Fibroblast of skin of back (primary cell): ENCODE measurements at places on chromosomes 5 and 9.

DNA sequence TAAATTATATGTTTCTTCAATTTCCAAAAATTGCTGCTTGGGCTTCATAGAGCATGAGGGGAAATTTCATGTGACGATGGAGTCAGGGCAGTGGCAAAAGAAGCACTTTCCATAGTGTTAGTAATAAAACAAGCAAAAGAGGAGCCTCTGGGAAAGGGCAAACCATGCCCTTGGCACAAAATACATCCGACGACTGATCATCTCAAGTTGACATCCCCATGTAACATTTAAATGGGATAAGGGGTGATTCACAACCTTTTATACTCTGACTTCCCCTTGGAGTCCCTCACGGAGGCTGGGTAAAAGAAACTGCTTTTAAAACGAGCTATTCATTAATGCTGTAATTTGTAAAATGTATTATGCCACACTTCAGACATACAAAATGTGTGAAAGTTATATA lies 161.4 kb upstream of the DMRT1 start:
- DNase-seq: no peak

DNA sequence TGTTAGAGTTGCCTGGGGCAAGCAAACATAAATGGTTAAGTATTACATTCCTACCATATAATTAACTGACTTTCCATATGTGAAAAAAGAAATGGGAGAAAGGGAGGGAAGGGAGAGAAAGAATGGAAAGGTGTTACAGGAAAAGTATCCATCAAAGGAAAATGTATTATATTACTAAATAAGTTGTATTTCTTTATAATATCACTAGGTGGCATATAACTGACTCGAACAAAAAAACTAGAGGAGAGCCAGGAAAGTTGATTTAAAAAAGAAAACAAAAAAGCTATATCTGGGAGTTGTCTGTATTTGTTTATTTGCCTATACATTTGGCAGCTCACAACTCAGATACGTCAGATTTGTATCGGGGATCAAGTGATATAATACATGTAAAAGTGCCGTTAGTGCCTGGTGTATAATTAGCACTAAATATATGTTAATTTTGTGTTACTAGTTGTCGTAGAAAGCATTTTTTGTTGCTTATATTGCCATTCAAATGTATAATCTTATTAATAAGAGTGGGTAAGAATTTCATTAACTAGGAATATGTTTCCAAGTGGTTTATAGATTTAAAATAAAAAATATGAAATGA lies 59.6 kb upstream of the ADAMTS19 start:
- peak; percentile 4 for DNase-seq

- no peak for DNase-seq
These were observed 135.9 kb downstream of the RNF180 start for GRCh38 chr5:64301566-64301965.

DNA sequence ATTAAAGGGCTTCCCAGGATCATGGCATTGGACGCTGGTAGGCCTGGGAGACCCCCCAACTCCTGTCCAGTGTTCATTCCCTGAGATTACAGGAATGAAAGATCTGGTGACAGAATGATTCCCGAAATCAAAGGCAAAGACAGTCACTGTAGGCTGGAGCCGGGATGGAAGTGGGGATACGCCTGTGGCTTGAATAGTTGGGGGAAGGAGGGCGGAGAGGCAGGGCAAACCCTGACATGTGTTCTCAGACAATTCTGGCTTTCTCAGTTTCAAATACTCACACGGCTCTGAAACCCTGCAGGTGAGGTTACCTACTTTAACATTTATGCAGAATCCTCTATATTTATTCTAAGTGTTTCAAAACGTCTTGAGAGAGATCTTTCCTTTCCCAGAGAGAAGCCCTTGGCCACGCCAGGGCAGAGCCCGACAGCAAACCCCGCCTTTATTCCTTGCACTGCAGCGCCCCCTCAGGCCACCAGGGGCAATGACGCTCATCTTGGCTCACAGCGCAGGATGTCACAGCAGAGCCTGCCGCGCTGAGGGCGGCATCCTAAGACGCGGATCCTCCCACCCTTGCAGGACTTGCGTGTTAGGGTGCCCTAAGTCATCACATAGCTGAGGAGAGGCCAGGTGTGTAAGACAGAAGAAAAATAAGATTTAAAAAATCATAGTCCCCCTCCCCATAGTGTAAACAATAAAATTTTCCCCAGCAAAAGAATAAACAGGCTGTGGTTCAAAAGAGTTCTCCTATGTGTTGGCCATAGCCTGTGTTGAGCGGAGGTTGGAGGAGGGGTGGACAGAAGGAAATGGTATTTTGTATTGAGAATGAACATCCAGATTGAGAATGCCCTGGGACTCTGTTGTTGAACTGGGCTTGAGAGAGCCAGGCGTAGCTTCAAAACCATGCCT lies 284.5 kb downstream of the NTRK2 start:
- peak; percentile 70 for DNase-seq

- DNase-seq: no peak
These were observed 150.5 kb upstream of the ELL2 start for GRCh38 chr5:96112123-96112670.

- DNase-seq: peak; percentile 98
These were observed 73.9 kb downstream of the FOXD1 start for GRCh38 chr5:73374520-73375190.

DNA sequence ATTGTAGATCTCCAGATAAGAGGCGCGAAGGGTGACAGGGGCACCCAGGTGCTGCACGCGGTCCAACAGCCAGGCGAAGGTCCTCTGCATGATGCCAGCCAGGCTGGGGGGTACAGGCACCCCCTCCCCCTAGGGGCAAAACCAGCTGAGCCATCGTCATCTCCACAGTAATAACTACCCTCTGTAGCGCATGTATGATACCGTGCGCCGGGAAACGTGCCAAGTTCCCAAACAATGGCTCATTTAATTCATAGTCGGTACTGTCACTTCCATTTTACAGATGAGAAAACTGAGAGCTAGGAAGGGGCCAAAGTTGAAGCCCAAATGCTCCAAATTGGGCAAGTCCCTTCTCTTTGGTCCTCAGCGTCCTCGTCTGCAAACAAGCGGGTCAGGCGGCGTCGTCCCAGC lies 1.5 kb downstream of the KIF12 start:
- DNase-seq: no peak

DNA sequence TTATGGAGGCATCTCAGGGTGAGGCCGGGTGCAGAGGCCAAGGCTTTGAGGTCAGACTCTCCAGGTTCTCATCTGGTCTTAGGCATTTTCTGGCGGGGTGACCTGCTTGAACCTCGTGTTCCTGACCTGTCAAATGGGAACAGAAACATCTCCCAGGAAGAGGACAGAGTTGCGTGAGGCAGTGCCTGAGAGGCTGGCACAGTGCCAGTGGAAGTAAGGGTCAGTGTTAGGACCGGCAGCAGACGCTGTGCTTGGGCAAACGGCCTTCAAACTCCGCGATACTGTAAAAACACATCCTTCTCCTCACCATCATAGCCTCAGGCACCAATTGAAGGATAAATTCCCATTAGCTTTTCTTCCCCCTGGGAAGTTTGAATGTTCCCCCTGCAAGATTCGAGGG lies 55.6 kb upstream of the FCN2 start:
- no peak for DNase-seq

GRCh38 chr9:90024823-90025222 lies 420.0 kb downstream of the GADD45G start:
- DNase-seq: no peak
